LNCaP clone FGC (cell line): ENCODE measurements at places on chromosomes 16 and 17.
A peak's percentile ranks its signal among the peaks of the same experiment; 100 is the strongest.

DNA sequence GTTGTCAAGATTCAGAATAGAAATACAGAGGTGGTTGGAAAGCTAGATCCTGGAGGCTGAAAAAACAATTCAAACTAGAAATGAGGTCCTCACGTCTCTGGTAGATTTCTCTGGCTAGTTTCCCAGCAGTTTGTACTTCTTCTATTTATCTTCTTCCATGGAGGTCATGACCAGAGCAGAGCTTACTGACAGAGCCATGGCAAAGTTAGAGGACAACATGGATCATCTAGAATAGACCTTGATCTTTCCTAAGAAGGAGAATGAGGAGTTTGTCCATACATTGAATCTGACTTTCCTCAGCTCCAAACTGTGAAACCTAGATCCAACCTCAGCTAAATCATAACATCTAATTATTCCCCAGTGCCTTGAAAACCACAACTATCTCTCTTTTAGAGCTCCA lies 900.8 kb upstream of the GOT2 start:
- peak; percentile 35 for DNase-seq

- DNase-seq, result peak; percentile 79
Observed at GRCh38 chr17:37067555-37068111, 118.9 kb downstream of the AATF start.

GRCh38 chr17:57811638-57812280 lies 38.1 kb downstream of the MRPS23 start:
- no peak for DNase-seq

DNA sequence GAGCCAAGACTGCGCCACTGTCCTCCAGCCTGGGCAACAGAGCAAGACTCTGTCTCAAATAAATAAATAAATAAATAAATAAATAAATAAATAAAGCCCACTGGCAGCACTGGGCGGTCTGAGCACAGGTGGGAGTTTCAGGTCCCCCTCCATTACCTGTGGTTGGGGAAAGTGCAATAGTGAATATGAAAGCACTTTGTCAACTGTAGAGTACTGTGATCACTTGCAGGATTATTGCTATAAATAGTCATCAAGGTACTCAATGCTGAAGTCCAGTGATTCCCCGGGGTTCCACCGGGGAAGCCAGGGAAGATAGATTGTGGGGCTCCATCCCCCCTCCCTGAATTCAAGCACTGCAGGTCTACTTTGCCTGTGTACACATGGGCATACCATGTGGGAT lies 42.7 kb upstream of the CPNE2 start:
- DNase-seq, result no peak

DNA sequence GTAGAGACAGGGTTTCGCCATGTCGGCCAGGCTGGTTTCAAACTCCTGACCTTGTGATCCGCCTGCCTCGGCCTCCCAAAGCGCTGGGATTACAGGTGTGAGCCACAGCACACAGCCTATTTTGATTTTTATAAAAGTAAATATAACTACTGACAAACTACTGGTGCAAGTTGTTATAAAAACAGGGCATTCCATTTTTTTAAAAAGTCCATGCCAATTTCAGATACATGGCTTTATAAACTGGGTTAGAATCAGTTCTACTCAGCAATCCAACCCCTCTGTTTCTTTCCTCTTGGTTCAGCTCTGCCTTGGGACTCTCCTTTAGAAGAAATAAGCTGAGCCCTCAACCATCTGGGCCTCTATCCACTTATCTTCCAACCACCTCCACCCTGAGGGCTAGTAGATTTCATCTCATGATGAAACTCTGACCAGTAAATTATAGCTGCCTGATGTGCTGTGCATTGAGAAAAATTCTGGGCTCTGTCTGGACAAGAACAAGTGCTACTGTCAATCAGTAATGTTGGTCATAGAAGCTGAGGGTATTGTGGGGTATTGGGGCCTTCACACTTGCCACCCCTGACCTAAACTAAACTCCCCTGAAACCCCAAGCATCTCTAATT lies 10.2 kb downstream of the RANBP10 start:
- no peak for DNase-seq

DNA sequence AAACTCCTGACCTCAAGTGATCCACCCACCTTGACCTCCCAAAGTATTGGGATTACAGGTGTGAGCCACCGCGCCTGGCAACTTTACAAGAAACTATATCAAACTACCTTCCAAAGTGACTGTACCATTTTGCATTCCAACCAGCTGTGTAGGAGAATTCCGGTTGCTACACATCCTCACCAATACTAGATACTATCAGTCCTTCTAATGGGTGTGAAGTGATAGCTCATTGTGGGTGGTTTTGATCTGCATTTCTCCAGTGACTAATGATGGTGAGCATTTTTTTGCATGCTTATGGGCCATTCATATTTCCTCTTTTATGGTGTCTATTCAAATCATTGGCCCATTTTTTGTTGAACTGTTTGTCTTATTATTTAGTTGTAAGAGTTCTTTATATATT lies 37.7 kb downstream of the SCNN1B start:
- no peak for DNase-seq

DNA sequence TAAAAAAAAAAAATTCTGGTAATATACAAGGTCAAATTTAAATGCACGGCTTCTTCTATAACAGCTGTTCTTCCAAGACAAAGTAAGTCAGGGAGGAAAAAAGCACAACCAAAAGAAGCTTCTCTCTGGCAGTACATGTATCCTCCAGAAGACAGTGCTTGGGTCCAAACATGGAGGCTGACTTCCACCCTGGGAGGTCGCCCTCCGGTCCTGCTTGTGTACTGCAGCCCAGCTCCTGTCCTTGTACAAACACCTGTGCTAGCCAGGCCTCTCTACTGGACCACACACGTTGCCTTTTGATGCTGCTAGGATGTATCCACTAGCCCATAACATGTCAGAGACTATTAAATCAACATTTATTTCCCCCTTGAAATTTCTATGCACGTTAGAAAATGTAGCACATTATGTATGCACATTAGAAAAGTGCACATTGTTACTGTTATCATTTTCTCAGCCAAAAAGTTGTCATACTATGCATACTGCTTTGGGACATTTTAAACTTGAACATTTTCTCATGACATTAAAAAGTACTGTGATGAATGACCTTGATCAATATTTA lies 21.9 kb downstream of the TEKT3 start:
- DNase-seq, result no peak

- no peak for DNase-seq
Observed at GRCh38 chr16:61500851-61501250, 535.4 kb downstream of the CDH8 start.

DNA sequence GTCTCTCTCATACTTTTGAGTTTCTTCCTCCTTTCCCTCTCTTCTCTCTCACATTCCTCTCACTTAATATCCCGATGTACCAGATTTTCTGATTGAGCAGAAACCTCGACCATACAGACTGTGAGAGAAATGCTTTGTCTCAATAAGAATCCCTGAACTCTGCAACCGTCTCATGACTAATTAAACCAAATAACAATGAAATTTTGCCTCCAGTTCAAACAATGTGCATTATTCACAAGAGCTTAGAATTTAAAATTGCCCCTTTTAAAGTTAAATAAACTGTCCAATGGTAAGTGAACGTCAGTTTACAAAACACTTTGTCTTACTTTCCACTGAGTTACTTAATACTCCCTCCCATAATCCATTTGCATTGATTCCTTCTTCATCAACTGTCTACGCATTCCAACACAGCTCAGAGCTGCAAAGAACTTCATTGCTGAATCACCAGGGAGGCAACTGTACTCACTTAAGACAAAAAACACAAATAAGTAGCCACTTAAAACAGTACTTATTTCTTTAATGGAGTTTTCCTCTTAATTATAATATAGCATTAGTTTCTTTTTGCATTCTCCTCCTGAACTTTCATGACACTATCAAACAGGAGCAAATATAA lies 4.9 kb downstream of the CDH11 start:
- no peak for DNase-seq

- DNase-seq, result no peak
Observed at GRCh38 chr17:57672971-57673370, 72.1 kb downstream of the CCDC182 start.

- DNase-seq, result no peak
Observed at GRCh38 chr17:8144401-8145231, 7.6 kb downstream of the PER1 start.

- DNase-seq, result no peak
Observed at GRCh38 chr16:51630076-51630475, 479.0 kb upstream of the SALL1 start.

DNA sequence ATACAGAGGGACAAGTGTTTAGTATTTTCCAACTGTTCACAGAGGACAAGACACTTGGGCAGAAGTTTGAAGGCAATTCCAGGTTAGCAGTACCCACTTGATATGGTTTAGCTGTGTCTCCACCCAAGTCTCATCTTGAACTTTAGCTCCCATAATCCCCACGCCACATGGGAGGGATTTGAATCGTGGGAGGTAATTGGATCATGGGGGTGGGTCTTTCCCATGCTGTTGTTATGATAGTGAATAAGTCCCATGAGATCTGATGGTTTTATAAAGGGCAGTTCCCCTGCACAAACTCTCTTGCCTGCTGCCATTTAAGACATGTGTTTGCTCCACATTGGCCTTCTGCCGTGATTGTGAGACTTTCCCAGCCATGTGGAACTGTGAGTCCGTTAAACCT lies 668.9 kb downstream of the MAF start:
- DNase-seq, result no peak
